ENCODE measurements at places on chromosomes 13 and 19. TPM values are rescaled to one million over a fixed set of nuclear protein-coding genes. Genes with fewer than 3 reads are reported as not detected.

The ZNF524 gene
- total RNA-seq, result 16.1 TPM

The SKA3 gene
- total RNA-seq, result 1.7 TPM

The POU2F2 gene
- 0.34 TPM for total RNA-seq

The TUBB4A gene
- total RNA-seq, result not detected

The ZNF836 gene
- total RNA-seq, result 12.2 TPM
